ENCODE measurements at places on chromosomes 13 and 19.

DNA sequence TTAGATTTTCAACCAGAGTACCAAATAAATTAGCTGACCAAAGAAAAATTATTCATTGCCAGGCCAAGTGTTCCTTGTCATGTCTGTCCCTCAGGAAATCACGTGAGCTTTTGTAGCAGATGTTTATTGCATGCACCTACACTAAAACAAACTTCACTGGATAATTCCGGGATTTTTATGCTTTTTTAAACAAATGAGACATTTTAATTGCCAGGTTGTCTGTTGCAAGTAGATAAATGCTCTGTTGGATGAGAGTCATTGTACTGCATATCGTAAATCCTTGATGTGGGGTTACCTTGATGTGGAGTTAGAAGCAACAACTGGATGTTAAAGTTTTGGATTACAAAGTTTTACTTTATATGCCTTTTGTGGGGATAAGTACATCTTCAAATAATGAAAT is 1187.7 kb upstream of the PCDH9 start:
- DNase-seq, result no peak

GRCh38 chr19:17309965-17310461 is 650 bp downstream of the DDA1 start:
- DNase-seq, result no peak

DNA sequence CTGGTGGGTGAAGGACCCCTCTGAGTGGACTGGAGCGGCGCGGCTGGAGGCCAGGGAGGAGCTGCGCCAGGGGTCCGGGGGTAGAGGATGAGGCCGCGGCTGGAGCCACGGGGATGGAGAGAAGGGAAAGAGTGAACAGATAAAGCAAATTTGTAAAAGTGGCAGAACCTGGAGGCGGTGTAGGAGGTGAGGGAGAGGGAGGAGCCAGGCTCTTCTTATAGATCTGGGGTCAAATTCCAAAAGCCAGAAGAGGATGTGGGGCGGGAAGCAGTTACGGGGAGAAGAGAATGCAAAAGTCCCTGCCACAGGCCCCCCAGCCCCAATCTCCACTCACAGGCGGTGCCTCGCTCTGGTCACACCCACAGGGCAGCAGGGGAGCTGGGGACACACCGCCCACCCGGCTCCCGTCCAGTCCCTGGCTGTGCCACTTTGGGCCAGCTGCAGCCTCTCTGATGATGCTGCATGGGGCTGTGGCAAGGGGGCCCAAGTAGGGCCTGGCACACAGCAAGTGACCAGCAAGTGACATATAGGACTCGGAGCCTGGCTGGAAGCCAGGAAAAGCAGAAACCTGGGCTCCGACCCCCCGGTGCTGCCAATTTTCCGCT is 11.1 kb downstream of the LRRC4B start:
- no peak for DNase-seq

GRCh38 chr13:77040835-77041234 is 13.9 kb upstream of the FBXL3 start:
- DNase-seq, result no peak

DNA sequence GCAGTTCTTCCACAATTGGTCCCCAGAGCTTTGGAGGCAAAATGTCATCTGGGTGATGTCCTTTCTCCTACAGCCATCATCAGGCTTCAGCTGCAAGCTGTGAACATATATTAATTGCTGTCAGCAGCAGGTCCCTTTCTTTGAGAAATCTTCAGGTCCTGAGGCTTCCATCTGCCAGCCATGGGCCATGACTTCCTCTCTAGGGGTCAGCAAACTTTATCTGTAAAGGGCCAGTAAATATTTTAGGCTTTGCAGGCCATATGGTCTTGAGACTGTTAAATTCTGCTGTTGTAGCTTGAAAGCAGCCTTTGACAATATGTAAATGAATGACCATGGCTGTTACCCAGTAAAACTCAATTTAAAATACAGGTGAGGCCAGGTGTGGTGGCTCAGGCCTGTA is 27.1 kb downstream of the SERP2 start:
- no peak for DNase-seq

- DNase-seq, result no peak
Measured at GRCh38 chr19:58400316-58400915, 5.0 kb downstream of the RNF225 start.

DNA sequence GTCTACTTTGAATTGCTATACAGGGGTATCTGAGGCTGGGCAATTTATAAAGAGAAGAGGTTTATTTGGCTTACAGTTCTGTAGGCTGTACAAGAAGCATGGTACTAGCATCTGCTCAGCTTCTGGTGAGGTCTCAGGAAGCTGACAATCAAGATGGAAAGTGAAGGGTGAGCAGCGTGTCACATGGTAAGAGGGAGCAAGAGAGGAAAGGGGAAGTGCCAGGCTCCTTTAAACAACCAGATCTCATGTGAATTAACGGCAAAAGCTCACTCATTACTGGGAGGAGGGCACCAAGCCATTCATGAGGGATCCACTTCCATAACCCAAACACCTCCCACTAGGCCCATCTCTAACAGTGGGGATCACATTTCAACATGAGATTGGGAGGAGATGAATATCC is 222.4 kb downstream of the TDRD3 start:
- no peak for DNase-seq

- DNase-seq, result no peak
Measured at GRCh38 chr13:47671776-47672175, 329.3 kb downstream of the SUCLA2 start.

DNA sequence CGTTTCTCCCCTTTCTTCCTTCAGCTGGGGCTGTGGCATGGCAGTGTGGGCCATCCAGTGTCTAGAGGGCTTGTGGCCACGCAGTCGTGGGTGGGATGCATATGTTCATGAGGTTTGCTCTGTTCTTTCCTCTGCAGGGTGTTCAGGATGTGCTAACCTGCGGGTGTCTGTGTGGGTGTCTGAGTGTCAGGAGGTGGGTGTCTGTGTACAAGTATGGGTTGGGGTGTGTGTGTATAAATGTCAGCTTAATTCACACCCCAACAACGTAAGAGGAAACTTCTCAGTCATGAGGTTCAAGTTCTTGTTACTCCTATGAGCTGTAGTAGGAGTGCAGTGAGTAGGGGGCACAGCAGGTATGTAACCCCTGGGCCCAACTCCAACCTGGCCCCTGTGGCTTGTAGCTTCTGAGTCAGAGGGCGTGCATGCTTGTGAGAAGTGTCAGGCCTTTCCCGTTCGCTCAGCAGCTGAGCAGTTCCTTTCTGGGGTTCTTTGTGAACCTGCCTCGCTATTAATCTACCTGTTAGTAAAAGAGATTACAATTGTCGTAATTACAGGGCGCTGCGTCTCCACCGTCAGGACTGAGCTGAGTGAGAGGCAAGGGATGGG is 49.1 kb downstream of the NFIX start:
- no peak for DNase-seq

All from cortex of kidney (tissue), 1 donor.